ENCODE measurements at places on chromosomes 4 and X.

DNA sequence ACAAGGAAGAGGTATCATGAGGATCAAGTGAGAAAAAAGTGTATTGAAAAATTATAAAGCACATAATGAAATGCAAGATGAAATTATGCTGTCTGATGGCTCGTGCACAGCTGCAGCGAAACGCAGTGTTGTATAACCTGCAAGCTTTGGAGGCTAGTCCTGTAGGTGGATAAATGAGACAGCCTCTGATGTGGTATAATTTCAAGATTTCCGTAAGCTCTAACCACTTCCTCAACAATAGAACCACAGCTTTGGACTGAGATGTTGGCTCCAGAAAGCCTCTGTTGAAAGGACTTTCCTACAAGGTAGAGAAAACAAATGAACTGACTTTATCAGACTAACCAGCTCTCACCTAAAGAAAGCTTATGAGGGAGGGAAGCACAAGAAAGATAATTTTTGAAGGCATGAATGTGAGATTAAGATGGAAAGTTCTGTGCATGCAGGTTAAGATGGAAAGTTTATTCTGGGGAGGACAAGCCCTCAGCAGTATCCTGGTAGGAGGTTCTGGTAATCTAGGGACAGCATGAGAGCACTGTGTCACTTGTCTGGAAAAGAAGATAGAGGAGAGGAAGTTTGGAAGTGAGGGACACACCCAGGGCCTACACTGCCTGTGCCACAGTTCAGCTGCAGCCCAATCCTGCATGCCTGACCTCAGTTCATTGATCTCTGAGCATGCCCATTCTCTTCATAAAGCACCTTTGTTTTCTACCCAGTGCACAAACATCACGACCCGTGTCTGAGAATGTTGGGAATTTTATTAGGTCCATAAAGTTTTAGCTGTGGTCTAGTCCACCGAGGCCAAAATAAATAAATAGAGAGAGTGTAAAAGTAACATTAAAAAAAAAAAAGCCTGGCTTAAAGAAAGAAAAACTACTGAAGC is 161.5 kb upstream of the SFRP2 start:
- peaks cover 22% of the 10 kb centered on the region for H3K4me1 ChIP-seq
- no peak overlapping the region for H3K27ac ChIP-seq
- H3K36me3 ChIP-seq, result no peaks in the 10 kb centered on the region
- DNase-seq, result no peak

- H3K36me3 ChIP-seq, result no peaks in the 10 kb centered on the region
- H3K4me3 ChIP-seq, result no peak overlapping the region
- no peaks in the 10 kb centered on the region for H3K4me1 ChIP-seq
- no peak for DNase-seq
- H3K27me3 ChIP-seq, result no peaks in the 10 kb centered on the region
- H3K27ac ChIP-seq, result no peak overlapping the region
Measured at GRCh38 chrX:113726898-113727297, 857.0 kb upstream of the HTR2C start.

DNA sequence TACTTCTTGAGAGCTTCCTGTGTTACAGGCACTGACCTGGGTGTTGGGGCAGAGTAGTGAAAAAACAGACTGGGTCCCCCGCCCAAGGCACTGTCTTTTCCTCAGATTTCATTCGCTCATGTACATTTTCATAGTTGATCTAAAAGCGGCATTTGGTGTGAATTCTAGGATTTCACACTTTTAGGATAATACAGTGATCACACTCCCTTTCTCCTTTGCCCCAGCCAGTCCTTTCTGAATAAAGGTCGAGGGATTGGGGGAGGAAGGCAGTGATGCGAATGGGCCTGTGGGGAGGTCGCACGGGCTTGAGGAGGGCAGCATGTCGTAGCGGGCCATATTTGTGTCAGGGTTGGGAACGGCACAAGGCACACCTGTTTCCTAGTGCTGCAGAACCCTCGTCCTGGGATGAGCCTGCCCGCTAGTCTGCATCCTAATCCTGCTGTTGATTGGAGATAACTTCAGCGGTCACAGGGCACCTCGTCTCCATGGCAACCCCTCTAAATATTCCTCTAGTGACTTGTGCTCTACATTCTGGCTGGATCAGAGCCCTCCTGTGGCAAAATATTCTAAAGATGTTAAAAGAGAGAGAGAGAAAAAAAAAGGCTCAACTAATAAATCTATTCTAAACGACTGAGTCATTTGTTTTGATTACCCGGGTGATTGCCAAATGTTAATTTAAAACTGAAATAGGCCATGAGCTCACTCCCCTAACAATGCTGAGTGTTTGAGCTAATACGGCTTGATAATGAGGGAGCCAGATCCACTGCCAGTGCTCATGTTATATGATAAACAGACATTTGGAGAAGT is 21.8 kb downstream of the FHL1 start:
- no peaks in the 10 kb centered on the region for H3K27me3 ChIP-seq
- H3K4me3 ChIP-seq, result no peak overlapping the region
- peak; percentile 84 for DNase-seq
- H3K4me1 ChIP-seq, result peaks cover 13% of the 10 kb centered on the region
- H3K27ac ChIP-seq, result no peak overlapping the region
- H3K36me3 ChIP-seq, result no peaks in the 10 kb centered on the region

DNA sequence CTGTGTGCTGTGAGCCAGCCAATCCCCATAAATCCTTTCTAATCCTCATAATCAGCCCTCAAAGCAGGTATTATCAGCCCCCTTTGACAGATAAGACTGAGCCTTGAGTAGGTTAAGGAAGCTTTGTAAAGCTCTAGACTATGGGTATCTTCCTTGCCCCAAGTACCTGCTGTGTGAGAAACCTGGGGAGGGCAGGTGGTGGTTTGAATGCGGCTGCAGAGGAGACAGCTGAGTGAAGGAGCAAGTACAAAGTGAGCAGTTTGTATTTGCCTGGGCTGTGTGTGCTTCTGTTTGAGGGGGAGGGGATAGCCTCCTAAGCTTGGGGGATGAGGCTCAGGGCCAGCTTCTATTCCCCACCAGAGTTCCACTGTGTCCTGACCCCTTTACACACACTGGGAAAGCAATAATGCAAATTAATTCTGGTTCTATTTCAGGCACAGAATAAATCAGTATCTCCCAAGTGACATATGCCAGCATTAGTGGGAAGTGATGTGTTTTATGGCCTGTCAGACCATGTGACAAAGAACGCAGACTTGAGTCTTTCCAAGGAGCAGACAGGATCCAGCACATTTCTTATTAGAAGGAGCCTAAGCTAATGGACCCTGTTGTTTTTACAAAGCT is 63.5 kb downstream of the EVC start:
- no peak overlapping the region for H3K4me3 ChIP-seq
- no peaks in the 10 kb centered on the region for H3K4me1 ChIP-seq
- no peak overlapping the region for H3K27ac ChIP-seq
- no peak for DNase-seq

GRCh38 chr4:104524026-104524425 is 29.3 kb upstream of the CXXC4 start:
- no peak overlapping the region for H3K27ac ChIP-seq
- no peaks in the 10 kb centered on the region for H3K4me1 ChIP-seq
- DNase-seq, result no peak
- H3K27me3 ChIP-seq, result no peaks in the 10 kb centered on the region
- no peaks in the 10 kb centered on the region for H3K36me3 ChIP-seq
- H3K4me3 ChIP-seq, result no peak overlapping the region

GRCh38 chrX:18596096-18596495 is 75.8 kb downstream of the RS1 start:
- H3K27ac ChIP-seq, result no peak overlapping the region
- H3K4me3 ChIP-seq, result no peak overlapping the region
- DNase-seq, result no peak
- H3K36me3 ChIP-seq, result peaks cover 3% of the 10 kb centered on the region
- H3K27me3 ChIP-seq, result no peaks in the 10 kb centered on the region
- no peaks in the 10 kb centered on the region for H3K4me1 ChIP-seq

DNA sequence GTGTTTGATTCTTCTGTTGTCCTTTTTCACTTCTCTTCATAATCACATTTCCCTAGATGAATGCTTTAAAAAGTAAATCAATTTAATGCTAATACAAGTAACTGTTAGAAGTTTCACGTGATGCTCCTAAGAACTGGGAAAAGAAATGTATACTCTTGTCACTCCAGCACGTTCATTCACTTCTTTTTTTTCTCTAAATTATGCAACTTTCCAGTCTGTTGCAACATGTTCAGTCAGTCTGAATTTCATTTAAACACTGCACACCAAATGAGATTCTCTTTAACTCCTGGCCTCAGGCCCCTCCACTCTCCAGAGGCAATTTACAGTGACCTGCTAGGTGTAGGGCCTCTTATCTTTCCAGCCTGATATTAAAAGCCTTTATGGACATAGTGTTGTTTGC is 321.9 kb downstream of the HS3ST1 start:
- H3K36me3 ChIP-seq, result no peaks in the 10 kb centered on the region
- no peak overlapping the region for H3K4me3 ChIP-seq
- H3K27ac ChIP-seq, result no peak overlapping the region
- no peaks in the 10 kb centered on the region for H3K27me3 ChIP-seq
- peaks cover 3% of the 10 kb centered on the region for H3K4me1 ChIP-seq

DNA sequence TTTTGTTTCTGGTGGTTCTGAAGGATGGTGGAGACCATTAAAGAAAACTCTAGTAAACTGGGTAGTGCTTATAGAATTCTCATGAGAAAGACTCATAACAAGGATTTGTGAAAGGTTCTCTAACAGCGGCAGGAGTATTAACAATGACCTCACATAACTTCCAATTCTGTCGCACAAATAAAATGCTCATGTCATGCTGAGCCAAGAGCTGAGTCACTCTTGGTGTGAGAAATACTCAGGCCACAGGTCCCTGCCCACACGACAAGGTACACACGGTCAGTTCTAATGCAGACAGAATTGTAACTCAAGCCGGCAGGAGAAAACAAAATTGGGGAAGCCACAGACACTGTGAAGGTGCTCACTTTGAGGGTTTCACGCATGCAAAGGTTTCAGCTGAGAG is 34.4 kb upstream of the C4orf50 start:
- H3K4me1 ChIP-seq, result peaks cover 20% of the 10 kb centered on the region
- no peak overlapping the region for H3K27ac ChIP-seq
- H3K36me3 ChIP-seq, result no peaks in the 10 kb centered on the region
- no peak overlapping the region for H3K4me3 ChIP-seq
- H3K27me3 ChIP-seq, result no peaks in the 10 kb centered on the region

DNA sequence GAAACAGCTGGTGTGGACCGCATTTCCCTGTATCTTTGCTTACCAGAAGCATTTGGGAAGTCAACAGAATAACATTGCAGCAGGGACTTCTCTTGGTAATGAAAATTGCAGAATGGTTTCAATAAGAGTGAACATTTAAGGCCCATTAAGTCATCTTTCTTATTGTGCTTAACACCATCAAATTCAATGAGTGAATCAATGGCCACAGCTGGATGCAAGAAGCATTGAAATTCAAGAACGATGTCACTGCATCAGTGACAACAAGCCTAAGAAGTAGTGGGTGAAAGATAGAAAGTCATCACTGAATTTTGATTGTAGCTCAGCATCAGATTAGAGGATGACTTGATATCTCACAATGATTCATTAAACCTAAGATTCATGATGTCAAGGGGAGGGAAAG is 93.9 kb upstream of the GPM6A start:
- no peak overlapping the region for H3K27ac ChIP-seq
- no peaks in the 10 kb centered on the region for H3K27me3 ChIP-seq
- H3K4me3 ChIP-seq, result no peak overlapping the region
- no peaks in the 10 kb centered on the region for H3K36me3 ChIP-seq
- H3K4me1 ChIP-seq, result no peaks in the 10 kb centered on the region

DNA sequence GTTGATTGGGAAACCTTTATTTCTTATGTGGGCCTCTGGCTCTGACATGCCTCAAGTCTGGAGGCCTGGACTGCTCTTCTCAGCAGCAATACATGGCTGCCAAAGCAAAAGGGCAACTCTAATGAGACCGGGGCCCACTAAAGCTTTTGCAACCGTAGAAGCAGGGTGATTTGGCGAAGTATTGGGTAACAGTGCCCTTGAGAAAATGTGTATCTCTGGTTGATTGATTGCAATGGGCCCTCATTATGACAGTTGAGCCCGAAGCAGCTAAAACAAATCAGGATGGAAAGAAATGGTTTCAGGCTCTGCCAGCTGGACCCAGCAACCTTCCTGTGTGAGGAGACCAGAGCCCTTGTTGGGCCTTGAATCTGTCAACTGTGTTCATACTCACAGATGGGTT is 73.4 kb downstream of the CLCN4 start:
- no peaks in the 10 kb centered on the region for H3K27me3 ChIP-seq
- H3K4me1 ChIP-seq, result no peaks in the 10 kb centered on the region
- no peaks in the 10 kb centered on the region for H3K36me3 ChIP-seq
- no peak overlapping the region for H3K4me3 ChIP-seq

Measured in neural progenitor cell (in vitro differentiated cells).